Hair follicle dermal papilla cell (primary cell): ENCODE measurements at places on chromosomes 7 and 10. TPM values are rescaled to one million over a fixed set of nuclear protein-coding genes. Genes with fewer than 3 reads are reported as not detected.

Gene MYL10
- not detected in 2 replicates for total RNA-seq

Gene AKR1C3
- 41.5 and 84.8 TPM in 2 replicates for total RNA-seq

Gene ZNF365
- total RNA-seq: 3.9 and 4.0 TPM in 2 replicates

Gene SH2B2
- 1.8 and 2.1 TPM in 2 replicates for total RNA-seq

Gene SPAM1
- total RNA-seq: not detected in 2 replicates

Gene NSUN5
- total RNA-seq: 16.6 and 20.3 TPM in 2 replicates

Gene SFRP4
- 0.16 and 0.36 TPM in 2 replicates for total RNA-seq

Gene AKR1C2
- total RNA-seq: 36.7 and 46.4 TPM in 2 replicates

Gene RBAK
- total RNA-seq: 10.2 and 13.3 TPM in 2 replicates
